ENCODE measurements at places on chromosomes 2 and 18. TPM values are rescaled to one million over a fixed set of nuclear protein-coding genes. Genes with fewer than 3 reads are reported as not detected.

DNA sequence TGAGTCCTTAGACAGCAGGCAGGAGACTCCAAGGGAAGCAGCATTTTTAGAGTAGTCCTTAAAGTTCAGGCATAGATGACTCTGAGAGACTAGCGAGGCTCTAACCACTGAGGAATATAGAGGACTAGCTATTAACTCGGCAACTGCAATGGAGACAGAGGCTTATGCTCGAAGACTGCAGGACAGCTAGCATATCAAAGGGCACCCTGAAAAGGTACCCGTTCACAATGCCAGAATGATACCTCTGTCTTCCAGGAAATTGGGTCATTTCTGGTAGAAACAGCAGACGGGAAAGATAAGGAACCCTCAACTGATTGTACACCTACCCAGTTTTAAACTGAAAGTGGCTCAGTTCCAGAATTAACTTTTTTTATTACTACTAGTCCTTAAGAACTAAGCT, 1204.0 kb upstream of the ZEB2 start:
- DNase-seq: no peak

- DNase-seq: no peak
Observed at GRCh38 chr2:172372436-172372835, 55.0 kb upstream of the ITGA6 start.

- peak; percentile 55 for DNase-seq
Observed at GRCh38 chr2:221997100-221997499, 301.7 kb downstream of the PAX3 start.

DNA sequence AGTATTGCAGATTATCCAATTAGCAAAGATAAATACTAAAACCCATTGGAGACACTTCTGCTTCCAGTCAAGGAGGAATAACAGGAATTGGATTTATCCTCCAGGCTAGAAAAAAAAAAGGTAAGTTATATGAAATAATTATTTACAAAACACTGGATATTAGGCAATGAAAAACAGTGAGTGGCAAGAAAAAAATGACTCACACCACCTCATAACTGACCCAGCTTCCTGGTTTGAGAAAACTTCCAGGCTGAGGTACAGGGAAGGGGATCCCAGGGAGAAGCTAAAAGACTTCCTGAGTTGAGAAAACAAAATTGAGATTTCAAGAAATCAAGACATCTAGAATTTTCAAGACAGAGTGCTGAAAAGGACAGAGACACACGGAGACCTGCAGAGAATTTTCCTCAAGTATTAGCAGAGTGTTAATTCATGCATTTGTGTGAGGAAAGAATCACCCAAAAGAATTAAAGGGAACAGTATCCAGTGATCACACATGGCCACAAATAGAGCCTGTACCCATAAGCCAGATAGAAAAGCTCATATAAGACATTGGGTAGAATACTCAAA, 17.4 kb downstream of the SRD5A2 start:
- no peak for DNase-seq

DNA sequence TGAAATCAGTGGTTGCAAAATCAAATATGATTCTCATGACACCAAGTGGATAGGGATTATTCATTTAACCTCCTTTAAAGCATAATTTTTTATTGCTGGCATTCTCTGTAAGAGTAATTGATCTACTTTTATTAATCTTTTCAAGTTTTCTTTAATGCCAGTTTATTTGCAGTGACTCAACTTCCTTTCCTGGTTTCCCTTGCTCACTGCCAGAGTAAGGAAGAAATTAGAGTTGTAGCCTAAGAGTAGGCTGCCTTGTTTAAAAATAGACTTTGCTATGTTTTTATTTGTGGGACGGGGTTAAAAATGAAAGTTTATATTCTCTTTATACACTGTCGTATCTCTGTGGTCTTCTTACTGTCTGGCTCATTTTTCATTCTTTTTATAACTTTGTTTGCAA, 148.6 kb downstream of the WDR7 start:
- DNase-seq: no peak

- DNase-seq: no peak
Observed at GRCh38 chr18:10926621-10927161, 222.7 kb downstream of the PIEZO2 start.

DNA sequence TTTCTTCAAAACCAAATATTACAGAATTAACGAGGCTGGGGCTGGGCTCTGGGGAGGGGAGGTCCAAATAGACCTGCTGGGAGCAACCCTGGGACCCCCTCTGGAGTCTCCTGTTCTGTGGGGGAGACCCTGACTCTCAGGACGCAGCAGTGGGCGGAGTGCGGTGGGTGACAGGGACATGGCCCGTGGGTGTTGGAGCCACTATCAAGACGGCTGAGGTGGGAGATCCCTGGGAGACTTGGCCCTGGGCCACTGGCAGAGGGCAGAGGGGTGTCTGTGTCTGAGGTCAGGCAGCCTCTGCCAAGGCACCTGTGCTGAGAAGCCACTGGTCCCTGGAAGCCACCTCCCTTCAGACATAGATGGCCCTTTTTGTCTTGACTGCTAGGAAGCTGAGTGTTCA, 79.5 kb upstream of the CTDP1 start:
- DNase-seq: no peak

DNA sequence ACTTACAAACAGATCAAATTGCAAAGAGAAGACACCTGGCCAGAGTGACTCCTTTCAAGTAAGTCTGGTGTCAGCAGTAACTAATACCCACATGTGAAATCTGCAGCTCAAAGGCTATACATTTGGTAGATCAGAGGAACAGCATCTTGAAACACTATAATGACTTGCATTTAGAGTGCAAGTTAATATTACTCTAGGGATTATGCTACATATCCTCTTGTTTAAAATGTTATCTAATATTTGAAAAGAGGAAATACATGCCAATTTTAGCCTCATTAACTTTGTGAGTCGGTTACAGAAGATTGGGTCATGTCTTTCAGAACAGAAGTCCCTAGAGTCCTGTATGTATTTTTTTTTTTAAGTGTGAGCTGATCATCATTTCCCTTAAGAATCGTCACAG, 15.2 kb downstream of the LANCL1 start:
- DNase-seq: no peak

DNA sequence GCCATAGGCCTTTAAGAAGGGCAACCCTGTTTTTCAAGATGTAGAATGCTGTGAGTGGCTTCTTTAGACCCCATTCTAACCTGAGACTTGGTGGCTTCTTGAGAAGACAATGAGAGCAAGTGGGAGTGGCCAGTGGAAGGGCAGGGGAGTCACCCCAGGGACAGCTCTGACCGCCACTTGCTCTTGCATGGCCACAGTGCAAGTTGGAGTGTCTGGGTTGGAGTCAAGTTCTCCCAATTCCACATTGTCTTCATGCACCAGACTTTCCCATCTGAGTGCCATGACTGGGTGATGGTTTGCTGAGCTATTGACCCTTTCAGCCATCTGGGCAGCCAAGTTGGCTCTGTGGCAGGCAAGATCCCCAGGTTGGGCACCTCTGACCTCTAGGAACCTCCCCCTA, 148.0 kb upstream of the SKOR2 start:
- DNase-seq: no peak

GRCh38 chr2:30348825-30349224, 98.2 kb upstream of the LCLAT1 start:
- DNase-seq: no peak

DNA sequence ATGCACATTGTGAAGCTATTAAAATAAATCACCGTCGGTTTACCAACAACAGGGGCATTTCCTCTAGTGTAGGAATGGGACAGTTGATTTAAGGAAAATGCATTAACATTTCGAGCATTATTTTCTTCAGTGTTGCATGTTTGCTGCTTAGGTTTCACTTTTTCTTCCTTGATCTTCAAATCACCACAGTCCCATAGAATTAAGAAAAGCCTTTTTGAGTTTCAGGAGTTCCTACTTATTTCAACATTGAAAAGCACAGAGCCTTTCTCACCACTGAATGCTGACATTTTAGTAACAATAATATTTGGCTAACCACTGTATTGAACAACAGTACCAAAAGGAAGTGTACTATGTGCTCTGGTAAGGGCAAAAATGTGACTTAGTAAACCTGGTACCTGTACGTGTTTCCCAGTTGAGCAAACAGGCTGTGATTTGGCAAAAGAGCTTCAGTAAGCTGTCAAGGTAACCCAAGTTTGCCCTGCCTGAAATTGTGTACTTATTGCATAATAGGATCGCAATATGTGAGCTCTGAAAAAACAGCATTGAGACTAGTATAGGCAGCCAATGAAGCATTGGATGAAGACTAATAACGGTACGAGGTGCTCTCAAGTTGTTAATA, 2.2 kb downstream of the LRRTM4 start:
- DNase-seq: no peak

GRCh38 chr2:170277951-170278350, 100.0 kb downstream of the MYO3B start:
- DNase-seq: no peak

DNA sequence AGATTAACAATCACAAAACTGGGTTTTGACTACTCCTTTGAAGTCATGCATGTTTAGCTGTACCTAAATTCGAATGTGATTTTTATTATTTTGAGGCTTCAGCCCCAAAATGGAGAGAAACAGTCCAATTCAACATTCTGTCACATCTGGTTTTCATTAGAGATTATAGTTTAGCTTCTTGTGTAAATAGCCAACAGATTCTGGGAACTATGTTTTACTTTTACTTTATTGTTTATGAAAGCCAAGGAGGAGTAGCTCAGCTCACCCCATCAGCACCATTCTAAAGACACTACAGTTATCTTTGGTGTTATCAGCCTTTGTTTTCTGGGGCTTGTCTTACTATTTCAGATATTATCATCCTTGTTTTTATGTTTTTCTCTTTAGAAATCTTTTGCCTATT, 465.0 kb upstream of the CWC22 start:
- DNase-seq: no peak

DNA sequence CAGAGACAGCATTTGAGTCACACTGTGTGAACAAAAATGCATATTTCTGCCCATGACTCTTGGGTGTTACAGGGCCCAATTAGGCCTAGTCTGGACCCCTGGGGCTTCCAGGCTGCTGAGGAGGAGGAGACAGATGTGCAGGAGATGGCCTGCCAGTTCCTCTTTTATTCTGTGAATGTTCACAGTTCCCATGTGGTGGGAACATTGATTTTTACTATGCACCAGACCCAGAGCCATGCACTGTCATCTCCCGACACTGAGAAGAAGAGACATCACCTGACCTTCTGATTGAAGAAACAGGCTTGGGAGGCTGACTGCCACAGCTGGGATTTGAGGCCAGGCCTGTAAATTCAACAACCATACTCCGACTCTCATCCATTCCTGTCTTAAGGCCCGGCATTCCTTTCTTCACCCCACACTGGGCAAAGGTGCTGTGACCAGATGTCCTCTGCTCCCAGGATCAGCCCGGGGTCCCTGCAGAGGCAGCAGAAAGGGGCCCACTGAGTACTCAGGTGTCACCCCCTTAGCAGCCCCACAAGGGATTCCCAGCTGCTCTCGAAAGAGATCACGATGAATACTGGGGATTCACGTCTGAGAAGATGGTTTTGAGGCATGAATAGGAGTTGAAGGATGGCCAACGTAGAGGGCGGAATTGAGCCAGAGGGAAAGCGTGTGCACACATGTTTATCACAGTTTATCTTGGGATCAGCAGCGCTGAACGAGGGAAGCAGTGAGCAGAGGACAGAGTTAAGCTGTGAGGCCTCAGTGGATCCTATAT, 3.6 kb upstream of the TFCP2L1 start:
- no peak for DNase-seq

DNA sequence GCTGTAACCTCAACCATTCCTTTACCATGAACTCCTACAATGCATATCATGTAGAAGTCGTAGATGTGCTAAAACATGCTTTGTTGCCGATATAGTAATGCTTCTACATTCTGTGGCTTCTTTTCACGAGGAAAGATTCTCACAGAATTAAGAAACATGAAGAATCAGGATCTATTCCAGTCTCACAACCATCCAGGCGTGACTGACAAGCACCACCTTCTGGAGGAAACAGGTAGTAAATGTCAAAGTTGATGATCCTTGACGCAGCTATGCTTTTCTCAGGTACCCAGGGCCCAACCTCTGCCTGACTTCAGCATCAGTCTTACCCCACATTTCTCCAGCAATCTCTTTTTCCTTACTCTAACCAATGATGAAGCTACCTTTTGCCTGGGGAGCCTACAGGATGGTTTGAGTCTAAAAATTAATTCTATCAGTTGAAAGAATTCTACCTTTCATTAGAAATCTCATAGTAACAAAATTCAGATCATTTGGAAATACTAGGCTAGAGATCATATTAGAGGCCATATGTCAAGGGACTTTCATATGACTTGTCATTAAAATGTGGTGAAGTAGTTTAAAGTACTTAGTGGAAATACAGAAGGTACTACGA, 123.3 kb upstream of the RND3 start:
- DNase-seq: peak; percentile 77

GRCh38 chr2:128421286-128421685, 102.6 kb upstream of the HS6ST1 start:
- DNase-seq: no peak

DNA sequence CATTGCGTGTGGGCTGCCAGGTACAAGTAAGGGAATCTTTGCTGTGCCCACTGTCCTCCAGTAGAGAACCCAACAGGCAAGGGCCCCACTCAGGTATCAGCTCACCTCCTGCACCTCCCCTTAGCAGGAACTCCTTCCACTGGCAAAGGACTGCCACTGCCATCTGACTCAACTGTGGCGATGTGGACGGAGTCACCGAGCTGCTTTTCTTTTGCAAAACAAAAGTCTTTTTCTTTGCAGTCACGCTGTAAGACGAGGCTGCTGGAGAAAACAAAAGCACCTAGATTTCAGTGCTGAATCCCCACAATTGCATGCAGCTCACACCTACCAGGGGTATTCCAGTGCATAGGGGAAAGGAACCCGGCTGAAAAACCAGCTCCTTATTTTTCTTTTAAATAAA, 7.9 kb downstream of the MTERF4 start:
- DNase-seq: no peak

DNA sequence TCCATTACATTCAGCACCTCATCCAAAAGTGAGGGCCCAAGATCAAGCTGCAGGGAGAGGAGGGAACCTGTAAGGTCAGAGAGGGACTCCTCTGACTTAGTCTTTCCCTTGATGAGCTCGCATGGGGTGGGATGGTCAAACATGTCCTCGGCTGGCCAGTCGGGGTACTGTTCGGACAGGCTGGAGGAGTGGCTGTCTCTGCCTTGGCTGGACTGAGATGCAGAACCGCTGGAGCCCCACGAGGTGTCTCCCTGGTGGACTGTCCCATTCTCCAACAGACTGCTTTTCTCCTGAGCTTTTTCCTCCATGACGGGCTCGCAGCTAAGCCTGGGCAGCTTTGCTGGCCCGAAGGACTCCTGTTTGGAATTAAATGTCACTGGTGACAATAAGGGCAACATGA, 25.6 kb downstream of the CDC42EP3 start:
- no peak for DNase-seq

- DNase-seq: peak; percentile 12
Observed at GRCh38 chr2:108316461-108317258, 28.0 kb downstream of the SULT1C2 start.

DNA sequence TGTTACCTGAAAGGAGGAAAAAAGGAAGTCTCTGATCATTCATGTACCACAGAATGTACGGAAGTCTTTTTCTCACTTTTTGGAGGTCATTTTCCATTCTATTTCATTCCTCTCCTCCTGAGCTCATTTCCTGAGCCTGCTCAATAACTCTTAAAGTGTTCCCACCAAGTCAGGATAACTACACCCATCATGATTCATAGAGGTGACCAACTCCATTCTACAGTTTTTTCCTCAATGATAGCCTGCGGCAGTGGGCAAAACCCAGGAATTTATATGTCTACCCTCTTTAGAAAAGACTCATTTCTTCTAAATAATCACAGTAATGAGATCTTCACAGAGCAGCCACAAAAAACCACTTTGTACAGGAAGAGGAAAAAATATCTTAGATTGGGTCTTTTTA, 372.5 kb downstream of the RBM43 start:
- no peak for DNase-seq

The NEB gene
- 17.6 TPM for total RNA-seq

The SLC9A4 gene
- 1.4 TPM for total RNA-seq

The CCDC93 gene
- 34.7 TPM for total RNA-seq

The SCN2A gene
- not detected for total RNA-seq

The GPR155 gene
- total RNA-seq: 0.53 TPM

The C2orf66 gene
- total RNA-seq: not detected

All from Caco-2 (cell line).